ENCODE measurements at places on chromosomes 1 and 21.

DNA sequence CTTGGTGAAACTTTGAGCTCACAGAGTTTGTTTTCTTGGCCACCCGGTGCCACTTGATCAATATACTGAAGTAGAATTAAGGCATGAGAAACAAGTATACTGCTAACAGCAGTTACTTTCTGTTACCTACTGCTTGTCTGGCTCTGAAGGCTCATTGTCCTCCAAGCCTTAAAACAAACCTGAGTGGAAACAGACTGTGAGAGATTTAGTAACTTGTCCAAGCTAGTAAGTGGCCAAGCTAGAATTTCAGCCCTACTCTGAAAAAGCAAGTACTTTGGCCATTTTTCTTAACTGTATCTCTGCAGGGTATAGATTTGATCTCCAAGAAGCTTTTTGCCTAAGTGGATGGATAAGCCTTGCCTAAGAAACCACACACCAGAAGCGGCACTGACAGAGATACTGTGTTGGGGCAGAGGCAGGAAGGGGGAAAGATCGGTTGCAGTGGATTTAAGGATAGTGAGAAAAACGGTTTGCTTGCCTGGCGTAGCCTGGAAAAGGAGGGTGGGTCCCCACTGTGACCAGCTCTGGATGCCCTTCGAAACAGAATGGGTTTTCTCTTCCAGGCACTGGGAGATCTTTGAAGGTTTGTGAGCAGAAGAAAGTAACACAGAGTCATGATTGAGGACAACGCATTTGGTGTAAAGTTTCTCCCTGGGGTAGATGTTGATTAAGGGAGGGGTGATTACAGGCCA, 2.1 kb upstream of the MACO1 start:
- no peak for DNase-seq

- peak; percentile 29 for DNase-seq
These were observed 23.6 kb downstream of the MT1HL1 start for GRCh38 chr1:236980673-236981072.

- DNase-seq: peak; percentile 61
These were observed 45.7 kb downstream of the SLC9A1 start for GRCh38 chr1:27109103-27109822.

- DNase-seq: no peak
These were observed 80.2 kb downstream of the RIPK4 start for GRCh38 chr21:41686664-41687063.

GRCh38 chr1:229088711-229089110, 182.2 kb upstream of the RAB4A start:
- DNase-seq: no peak

DNA sequence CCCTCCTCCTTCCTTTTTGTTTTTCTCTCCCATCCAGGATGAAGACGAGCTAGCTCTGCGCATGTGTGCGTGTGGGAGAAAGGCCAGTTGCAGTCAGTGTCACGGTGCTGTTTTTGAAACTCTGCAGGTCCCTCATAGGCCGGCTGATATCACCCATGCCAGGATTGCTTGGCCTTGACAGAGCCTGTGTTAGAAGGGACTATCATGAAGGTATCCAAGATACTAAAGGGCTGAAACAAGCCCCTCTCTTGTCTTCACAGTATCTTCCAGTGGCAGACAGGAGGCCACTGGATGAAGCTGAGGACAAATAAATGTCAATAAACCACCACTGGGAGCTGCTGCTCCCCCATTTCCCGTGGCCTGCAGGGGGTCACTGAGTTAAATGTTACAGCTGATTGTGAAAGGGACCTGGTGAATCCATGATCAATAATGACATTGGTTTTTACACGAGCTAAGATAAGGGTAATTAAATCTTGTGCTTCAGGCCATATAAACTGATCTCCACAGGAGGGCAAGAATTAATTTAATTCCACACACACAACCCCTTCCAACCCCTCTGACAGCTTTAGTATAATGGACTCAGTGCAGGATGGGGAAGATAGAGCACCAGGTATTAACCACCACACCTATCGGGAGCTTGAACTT, 64.6 kb upstream of the TARBP1 start:
- no peak for DNase-seq

Data from PC-3 (cell line).